Common myeloid progenitor, CD34-positive (primary cell): ENCODE measurements at places on chromosomes 7 and 10.
A peak's percentile ranks its signal among the peaks of the same experiment; 100 is the strongest.

- DNase-seq, result no peak
These were observed 46.0 kb downstream of the INSIG1 start for GRCh38 chr7:155343661-155344121.

DNA sequence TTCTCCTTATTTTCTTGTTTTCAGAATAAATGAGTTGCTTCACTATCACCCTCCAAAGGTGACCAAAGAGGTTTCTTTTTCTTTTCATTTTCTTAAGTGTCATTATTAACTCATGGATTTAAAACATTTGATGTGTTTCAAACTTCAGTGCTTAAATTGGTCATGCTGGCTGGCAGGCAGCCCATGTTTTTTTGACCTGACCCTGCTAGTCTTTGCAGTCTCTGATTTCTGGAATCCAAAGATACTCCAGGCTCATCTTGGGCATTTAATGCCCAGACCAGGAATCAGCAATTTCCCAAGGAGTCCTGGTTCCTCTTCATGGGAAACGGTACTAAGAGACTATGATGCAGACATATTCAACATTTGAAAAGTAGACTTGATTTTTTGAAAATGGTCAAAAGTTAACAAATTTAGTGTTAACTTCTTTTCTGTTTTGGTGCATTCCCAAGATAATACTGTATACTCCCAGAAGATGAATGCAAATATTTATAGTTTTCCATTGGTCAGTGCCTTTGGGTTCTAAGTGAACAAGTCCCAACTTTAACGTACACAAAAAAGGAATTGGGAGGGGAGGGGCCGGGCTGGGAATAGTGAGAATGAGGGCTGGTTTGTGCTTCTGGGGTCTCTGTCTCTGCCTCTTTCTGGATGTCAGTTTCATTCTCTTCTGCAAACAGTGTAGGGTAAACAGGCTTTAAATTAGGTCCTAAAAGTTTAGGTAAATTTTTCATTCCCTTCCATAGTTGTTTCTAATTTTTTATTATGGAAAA lies 19.8 kb downstream of the NUB1 start:
- DNase-seq, result no peak

DNA sequence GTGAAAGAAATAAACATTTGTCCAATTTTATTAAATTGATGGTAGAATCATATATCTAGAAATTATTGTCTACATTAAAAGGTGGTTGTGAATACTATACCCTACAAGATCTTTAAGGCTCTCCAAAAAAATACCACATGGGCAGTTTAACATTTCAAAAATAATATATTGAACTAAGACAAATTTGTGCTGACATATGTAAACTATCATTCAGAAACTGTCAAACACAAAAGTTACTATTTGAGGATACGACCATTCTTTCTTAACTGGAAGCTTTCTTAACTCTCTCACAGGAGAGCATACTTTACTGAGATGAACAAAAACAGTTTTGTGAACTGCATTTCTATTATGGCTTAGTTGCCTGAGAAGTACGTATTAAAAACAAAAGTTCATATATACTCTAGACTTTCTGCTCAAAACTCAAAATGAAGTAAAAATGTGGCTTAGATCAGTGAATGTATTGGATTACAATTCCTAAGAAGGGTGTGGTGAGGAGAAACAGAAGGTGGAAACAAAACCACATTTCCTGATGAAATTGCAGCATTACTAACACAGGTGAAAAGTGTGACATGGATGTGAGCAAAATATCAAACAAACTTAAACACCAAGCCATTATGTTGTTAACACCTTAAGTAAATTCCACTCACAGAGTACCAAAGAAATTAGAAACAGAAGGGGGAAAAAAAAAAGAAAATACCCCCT lies 138.5 kb downstream of the SEMA3A start:
- no peak for DNase-seq

- no peak for DNase-seq
These were observed 383.5 kb downstream of the GRID1 start for GRCh38 chr10:85983051-85983450.

- DNase-seq, result no peak
These were observed 127.9 kb upstream of the AKR1E2 start for GRCh38 chr10:4698075-4698474.

DNA sequence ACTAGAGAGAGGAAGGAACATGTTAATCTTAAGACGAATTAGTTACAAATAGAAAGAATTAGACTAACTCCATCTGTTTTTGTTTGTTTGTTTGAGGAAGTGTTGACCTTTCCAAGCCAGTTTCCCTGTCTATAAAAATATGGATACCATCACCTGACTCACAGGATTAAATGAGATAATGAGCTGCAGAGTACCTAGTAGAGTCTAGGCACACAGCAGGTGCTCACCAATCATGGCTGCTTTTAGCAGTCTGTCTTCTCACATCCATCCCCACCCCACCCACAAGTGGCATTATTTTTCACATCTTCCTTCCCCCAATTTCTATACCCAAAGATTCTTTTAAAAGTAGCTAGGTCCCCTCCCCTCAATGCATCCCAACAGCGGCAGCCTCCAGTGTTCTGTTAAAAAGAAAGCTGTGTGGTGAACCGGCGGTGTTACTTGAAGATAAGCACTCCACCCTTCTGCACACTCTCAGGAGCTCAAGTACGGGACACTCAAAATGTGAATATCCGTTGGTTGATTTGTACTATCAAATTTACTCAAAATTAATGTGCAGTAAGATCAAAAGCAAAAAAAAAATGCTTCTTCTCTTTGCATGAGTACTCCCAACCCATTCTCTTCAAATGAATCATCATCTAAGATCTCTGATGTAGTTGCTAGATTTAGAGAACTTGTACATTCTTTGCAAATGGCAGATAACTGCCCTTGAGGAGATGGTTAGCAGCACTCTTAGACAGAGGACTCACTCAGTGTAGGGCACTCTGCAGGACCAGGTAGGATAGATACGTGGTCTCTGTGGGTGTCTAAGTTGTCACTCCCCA lies 145.4 kb upstream of the ASAH2 start:
- DNase-seq, result no peak

- DNase-seq, result peak; percentile 46
These were observed 142.8 kb downstream of the LSM5 start for GRCh38 chr7:32347244-32347828.

DNA sequence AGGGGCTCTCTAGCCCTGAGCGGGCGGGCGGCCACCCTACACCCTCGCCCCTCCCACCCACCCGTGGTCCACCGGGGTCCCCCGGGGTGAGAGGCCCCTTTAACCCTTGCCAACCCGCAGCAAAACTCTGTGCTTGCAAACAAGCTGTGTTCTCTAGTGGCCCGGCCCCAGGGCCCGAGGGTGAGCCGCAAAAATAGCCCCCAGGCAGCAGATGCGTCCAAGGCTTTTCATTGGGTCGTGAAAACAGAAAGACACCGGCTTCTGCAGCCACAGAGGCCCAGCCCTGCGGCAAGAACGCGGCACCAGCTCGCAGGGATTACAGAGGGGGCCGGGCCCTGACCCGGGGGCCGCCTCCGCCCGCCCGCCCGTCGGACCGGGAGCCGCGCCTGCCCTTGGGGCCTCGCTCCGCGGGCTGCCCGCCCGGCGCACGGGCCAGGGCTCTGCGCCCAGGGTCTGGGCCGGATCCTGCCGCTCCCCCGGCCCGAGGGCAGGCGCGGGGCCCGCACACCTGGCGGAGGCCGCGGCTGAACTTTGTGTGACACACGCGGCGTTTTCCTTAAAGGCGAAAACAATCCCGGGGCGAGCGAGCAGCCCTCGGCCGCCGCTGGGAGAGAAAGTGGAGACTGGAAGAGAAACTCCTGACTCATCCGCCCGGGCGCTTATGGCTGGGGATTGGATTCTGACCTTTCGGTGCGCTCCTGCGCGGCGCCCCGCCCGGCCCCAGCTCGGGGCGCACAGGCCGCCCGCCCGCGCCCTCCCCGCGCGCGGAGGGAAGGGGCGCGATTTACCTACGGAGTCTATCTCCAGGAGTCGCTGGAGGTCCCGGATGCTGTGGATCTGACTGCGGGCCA lies 2.8 kb downstream of the PDGFA start:
- DNase-seq, result no peak
